HAP-1 (cell line): ENCODE measurements at places on chromosomes 3 and 15.
A peak's percentile ranks its signal among the peaks of the same experiment; 100 is the strongest.

DNA sequence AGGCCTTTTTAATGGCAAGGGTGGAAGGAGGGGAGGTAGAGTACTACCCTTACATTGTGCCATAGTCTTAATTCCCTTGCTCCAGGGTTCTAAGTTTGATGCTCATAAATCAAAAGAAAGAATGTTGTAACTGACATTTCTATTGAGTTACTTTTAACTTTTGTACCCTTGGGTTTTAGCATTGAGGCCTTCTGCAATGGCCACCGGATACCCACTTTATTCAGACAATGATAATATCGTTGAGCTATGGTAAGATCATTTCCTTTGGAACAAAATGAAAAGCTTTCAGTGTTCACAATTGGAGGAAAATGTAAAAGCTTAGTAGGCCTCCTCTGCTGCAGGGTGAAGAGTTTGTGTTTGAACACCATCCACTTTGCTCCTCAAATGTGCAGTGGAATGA, 16.8 kb downstream of the CGNL1 start:
- DNase-seq, result peak; percentile 27

DNA sequence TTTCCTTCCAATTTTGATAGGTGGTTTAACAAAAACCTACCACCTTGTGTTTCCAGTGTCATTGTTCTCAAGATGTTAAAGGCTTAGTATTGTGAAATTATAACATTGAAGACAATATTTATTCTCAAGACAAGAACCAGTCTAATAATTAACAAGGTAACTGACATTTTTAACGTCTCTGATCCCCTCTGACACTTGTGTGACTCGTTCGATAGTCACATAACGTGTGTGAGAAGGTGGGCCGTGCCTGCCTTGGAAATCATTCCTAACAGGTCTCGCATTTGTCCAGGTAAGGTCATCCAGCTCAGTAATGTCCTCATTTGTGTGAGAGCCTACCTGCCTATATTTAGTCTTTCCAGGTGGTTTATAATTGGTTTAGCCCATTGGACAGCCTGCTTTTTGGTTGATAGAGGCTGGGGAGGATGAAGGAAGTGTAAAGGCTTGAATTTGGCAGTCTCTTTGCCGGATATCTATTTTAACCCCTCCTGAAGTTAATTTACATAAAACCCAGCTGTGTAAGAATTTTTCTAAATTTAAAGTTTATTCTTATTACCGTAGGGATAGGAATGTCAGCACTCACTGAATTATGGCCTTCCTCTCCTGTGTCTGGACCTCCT, 94.4 kb downstream of the AKAP13 start:
- DNase-seq, result no peak

GRCh38 chr3:44114142-44114541, 127.5 kb upstream of the TOPAZ1 start:
- no peak for DNase-seq

- DNase-seq, result no peak
These were observed 67.2 kb upstream of the TGFBR2 start for GRCh38 chr3:30539206-30539605.

DNA sequence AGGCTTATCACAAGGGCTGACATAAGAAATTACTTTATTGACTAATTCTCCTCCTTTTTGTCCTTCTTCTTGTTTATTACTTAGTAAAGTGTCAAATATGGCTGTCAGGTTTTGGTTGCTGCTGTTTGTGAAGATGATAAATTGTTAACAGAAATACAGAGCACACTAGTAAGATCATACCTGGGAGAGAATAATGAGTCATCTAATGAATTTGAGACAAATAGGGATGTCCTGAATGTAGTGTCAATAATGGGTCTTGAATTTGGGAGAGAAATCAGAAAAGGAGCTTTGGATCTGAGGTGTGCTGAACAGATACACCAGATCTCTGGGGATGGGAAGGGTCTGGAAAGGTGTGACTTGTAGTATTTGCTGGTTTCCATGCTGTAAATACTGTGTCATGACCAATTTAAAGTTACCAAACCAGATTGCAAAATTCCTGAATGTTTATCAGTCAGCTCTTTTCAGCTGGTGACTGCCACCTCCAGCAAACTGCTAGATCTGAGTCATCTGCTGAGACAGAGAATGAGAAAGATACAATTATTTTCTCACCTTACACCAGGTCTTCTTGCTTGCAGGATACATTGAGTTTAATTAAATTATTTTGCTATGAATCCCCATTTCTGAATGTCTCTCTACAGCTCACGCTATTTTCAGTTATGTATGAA, 76.7 kb upstream of the SATB1 start:
- DNase-seq, result no peak

DNA sequence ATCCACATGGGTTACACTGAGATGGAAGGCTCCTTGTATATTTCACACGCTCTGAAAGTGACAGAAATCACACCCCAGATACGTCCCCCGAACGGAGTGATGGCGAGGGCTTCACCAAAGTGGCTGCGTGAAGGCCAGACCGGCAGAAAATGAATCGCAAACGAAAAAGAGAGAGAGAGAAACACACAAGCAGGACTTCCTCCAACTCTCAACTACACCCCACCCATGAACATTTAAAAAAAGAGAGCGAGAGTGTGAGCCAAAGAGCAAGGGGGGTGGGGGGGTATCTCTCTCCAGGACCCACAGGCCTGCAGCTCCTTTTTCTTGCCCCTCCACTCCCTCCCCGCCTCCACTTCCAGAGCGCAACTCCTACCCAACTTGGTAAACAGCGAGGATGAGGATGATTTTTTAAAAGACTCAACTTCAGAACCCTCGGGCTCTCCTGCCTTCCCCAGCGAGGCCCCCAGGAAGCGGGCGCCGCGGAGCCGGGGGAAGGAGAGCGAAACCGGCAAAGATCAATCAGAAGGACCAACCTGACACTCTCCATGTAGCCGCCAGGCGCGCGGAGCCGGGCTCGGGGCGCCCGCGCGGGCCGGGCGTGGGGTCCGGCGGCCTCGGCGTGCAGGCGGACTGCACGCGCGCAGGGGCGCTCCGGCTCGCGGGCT, 519.1 kb downstream of the FOXP1 start:
- DNase-seq, result peak; percentile 43

DNA sequence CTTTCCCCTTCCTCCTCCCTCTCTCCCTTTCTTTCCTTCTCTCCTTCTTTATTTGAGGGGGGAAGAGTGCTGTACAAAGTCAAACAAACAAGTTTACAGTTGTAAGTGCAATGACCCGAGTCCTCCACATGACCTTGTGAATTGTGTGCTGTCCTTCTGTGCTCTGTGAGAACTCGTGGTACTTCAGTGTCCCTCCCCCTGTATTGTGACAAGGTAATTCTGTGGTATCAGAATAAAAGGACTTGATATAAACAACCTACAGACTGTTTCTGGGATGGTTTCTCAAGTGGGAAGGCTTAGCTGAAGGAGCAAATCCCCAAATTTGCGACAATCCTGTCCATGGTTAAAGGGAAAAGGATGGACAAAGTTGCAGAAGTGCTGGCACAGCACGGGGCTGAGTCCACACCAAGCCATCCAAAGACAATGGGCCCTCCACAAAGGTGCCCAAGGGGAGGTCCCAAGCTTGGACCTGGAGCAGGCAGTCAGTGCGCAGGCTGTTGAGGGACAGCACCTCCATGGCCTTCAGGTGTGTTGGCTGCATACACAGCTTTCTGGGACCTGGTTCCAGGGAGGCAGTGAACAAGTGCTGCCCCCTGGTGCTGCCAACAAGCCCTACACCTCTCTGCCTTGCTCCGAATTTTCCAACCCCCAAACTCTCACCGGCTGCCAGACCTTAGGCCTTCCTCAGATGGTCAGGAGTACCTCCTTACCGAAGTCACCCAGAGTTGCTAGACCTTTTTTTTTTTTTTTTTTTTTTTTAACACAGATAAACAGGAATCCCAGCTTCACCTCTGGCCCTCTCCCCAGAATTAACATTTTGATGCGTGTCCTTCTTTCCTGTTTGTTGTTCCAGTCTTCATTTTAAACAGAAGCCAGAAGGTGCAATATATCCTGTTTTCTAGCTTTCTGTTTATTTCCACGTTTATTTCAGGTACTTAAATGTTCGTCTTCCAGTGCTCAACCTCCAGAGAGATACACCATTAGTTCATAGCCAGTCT, 2.6 kb upstream of the APEH start:
- peak; percentile 59 for DNase-seq

GRCh38 chr15:58110999-58111717, 27.0 kb upstream of the AQP9 start:
- no peak for DNase-seq
